ENCODE measurements at places on chromosomes 6 and 20. TPM values are rescaled to one million over a fixed set of nuclear protein-coding genes. Genes with fewer than 3 reads are reported as not detected.
A peak's percentile ranks its signal among the peaks of the same experiment; 100 is the strongest.

DNA sequence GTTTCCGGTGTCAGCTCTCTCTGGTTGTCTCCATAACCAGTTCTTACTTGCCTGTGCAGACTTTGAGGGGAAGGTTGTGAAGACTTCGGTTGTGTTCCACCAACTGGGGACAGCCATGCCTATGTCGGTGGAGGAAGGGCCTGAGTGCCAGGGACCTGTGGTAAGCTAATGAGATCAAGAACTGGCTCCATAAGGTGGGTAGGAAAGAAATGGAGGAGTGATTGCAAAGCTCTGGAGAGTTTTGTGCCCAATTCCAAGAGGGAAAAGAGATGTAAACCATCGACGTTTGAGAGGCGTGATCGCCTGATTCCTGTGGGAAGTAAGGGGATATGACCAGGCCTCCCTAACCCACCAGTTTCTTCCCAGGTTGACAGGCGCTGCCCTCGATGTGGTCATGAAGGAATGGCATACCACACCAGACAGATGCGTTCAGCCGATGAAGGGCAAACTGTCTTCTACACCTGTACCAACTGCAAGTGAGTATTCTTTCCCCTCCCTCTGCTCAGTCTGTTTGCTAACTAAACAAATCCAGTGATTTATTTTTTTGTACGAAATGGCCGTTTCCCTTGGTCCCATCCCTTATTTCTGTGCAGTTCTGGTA, 893 bp downstream of the POLR1H start:
- no peak for DNase-seq

DNA sequence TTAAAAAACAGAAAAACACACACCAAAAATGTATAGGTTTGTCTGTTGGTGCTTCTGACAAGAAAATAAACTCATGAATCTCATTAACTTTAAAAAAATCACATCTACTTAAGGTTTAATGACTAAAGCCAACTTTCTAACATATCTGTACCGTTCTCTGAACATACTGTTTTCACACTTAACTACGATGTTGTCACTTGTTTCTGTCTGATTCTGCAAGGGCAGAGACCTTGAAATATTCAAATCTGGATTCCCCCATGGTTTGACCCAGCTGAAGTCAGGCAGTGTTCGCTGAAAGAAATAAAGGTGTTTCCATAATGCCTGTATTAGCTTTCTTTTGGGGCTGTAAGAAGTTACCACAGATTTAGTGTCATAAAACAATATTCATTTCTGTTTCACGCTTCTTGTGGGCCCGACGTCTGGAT, 2.7 kb upstream of the ASXL1 start:
- no peak for DNase-seq

MAP7 gene
- polyA plus RNA-seq = 0.53 TPM

- no peak for DNase-seq
These were observed 480.5 kb upstream of the ID4 start for GRCh38 chr6:19356692-19357091.

CRIP3 gene
- 1.9 TPM for polyA plus RNA-seq

LY86 gene
- polyA plus RNA-seq = 2.0 TPM

GRCh38 chr6:113147544-113147943, 709.6 kb upstream of the MARCKS start:
- DNase-seq = peak; percentile 22

DNA sequence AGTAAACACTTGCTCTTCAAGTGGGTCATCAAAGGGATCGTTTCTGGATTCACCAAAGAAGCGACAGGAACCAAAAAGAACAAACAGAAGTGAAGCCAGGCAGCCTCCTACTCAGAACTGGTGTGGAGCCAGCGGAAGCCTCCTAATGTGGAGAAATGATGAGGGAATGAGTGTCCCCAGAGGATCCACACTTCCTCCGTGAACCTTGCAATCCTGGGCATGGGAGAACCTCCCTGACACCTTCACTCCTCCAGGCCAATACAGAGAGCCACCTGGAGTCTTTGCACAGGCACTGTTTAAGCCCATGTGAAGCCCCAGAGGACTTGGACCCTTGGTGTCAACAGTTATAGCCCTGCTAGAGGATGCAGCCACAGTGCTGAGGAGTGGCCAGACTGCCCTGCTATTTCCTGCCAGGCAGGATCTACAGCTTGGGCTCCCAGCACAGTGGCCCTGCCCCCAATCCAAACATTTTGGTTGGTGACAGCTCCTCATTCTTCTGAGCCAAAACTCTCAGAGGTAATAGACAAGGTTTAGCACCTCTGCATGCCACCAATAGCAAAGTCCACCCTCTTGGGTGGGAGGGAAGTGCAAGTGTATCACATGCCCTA, 23.2 kb upstream of the SERINC1 start:
- no peak for DNase-seq

IL17F gene
- not detected for polyA plus RNA-seq

- DNase-seq = no peak
These were observed 168.4 kb downstream of the WDR27 start for GRCh38 chr6:169533301-169534038.

CALHM4 gene
- polyA plus RNA-seq = not detected

DNA sequence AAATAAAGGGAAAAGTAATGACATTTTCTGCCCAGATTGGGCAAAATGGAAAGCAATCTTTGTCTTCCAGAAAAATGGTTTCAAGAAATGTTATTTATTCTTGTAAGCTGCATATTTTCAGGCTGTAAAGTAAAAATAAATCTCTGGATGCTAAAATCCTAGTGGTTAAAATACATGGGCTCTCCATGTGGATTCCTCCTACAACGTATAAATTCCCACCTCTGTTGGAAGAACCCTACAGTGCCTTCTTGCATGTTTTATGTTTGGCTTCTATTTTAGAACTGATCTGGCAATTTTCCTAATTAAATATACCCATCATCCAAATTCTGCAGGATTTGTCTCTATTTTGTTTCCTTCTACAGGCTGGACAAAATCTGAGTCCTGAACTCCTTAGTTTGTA, 528.9 kb downstream of the COL12A1 start:
- no peak for DNase-seq

DNA sequence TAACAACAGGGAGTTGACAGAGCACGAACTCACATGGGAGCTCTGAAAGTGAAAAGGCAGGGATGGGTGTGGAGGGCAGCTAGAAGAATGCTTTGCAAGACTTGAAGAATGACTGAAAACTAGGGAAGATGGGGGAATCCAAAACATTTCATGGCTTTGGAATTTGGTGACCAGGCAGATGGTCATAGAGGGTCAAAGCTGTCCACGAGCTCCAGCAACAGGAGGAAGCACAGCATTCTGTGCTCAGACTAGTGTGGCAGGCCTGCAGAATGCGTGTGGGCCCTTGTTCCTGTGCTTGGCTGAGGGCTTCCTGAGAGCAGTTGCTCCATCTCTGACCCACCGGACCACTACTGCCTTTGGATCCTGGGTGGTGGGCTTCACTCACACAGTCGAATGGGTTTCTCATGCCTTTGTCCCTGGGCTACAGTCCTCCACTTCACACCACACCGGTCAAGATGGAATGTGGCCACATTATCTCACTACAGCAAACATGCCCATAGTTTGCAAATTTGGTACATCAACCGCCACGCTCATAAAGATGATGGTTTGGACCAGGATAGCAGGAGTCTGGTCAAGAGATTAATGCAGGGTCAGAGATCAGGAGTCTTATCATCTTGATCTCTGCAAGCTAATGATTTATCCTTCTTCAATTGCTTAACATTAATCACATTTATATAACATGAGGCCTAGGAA, 100.7 kb downstream of the SGK1 start:
- DNase-seq = no peak

GHRH gene
- not detected for polyA plus RNA-seq

DNA sequence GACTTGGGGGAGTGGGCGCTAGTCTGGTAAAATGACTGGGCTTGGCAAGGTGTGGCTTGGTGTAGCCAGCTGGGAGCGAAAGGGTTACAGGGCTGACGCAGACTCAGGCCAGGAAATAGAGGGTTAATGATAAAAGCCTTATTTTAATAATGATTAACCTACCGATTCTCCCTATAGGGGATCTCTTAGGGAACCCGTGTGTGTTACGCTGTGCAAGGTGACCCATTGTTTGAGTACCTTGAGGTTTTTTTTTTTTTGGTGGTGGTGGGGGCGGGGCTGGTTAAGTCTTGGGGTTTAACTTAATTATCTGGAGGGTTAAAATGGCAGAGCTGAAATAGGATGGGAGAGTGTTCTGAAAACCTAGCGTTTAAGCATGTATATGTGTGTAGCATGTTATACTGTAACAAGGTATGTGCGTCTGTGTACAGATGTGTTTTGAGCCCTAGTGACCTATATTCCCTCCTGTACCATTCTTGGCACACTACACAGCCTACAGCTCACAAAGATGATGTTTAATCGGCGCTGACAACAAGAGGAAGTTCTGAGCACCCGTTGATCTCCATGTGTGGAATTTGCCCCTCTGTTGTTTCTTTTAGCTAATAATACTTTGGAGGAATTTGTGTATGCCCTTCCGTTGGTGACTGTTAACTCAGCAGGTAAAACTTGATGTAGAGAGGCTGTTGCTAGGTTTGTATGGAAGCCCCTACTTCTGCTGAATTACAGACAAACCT, 1.3 kb downstream of the CARMIL1 start:
- DNase-seq = peak; percentile 54

GRCh38 chr6:40479706-40480105, 107.5 kb downstream of the LRFN2 start:
- DNase-seq = peak; percentile 66

GRCh38 chr20:51372966-51373365, 169.6 kb downstream of the NFATC2 start:
- DNase-seq = no peak

Measured in muscle of leg (tissue), 16 donors.